ENCODE measurements at places on chromosomes 5 and 9. TPM values are rescaled to one million over a fixed set of nuclear protein-coding genes. Genes with fewer than 3 reads are reported as not detected.

The ALDOB gene
- 0.66 TPM for polyA plus RNA-seq

The SLC23A1 gene
- polyA plus RNA-seq = 0.57 TPM

The CDH9 gene
- polyA plus RNA-seq = not detected

The IFNA8 gene
- polyA plus RNA-seq = not detected

Measured in muscle of arm (tissue), 14 donors.